Large intestine (tissue), 12 donors: ENCODE measurements at places on chromosomes 3 and 15.
A peak's percentile ranks its signal among the peaks of the same experiment; 100 is the strongest.

DNA sequence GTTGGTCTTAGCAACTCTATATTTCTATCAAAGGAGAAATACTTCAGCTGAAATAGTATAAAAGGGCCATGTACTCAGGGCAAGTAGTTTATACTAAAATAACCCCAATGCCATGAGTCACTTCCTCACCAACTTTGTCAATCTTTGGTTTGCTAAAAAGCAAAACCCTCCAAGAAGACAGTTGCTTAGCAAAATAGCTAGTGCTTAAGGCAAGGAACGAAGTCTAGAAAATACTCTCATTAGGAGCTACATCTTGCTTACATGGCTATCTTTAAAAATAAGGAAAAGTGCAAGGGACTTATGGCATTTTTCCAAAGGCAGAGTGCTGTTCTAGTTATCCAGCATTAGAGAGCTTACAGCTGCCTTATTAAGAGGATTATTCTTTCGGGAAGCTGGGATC is 28.4 kb downstream of the P3H2 start:
- DNase-seq: peak; percentile 9

- DNase-seq: no peak
These were observed 722 bp upstream of the CCDC50 start for GRCh38 chr3:191328383-191328961.

DNA sequence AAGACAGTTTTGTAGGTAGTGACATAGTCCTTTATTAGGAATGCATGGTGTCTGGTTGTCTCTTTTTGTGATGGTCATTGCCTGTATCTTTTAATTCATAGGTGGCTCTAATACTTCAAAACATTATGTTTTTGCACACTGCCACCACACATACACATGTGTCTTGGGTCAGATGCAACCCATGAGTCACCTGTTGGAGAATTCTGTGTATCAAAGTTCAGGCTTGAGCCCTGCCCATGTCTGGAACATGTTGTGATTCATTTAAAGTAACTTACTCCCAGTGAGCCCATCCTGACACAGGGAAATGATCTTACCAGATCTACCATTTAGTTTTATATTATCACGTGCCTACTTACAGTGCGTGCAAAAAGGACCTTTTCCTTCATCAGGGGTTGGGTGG is 142.7 kb downstream of the GHSR start:
- peak; percentile 91 for DNase-seq

- DNase-seq: no peak
These were observed 7.3 kb downstream of the TP63 start for GRCh38 chr3:189638276-189639031.

GRCh38 chr3:21435871-21436270 is 315.1 kb downstream of the ZNF385D start:
- no peak for DNase-seq

- no peak for DNase-seq
These were observed 76.2 kb downstream of the LARS2 start for GRCh38 chr3:45464336-45465170.

- no peak for DNase-seq
These were observed 94.3 kb downstream of the UACA start for GRCh38 chr15:70669006-70669602.

GRCh38 chr3:59316688-59317275 is 267.0 kb upstream of the CFAP20DC start:
- DNase-seq: no peak

DNA sequence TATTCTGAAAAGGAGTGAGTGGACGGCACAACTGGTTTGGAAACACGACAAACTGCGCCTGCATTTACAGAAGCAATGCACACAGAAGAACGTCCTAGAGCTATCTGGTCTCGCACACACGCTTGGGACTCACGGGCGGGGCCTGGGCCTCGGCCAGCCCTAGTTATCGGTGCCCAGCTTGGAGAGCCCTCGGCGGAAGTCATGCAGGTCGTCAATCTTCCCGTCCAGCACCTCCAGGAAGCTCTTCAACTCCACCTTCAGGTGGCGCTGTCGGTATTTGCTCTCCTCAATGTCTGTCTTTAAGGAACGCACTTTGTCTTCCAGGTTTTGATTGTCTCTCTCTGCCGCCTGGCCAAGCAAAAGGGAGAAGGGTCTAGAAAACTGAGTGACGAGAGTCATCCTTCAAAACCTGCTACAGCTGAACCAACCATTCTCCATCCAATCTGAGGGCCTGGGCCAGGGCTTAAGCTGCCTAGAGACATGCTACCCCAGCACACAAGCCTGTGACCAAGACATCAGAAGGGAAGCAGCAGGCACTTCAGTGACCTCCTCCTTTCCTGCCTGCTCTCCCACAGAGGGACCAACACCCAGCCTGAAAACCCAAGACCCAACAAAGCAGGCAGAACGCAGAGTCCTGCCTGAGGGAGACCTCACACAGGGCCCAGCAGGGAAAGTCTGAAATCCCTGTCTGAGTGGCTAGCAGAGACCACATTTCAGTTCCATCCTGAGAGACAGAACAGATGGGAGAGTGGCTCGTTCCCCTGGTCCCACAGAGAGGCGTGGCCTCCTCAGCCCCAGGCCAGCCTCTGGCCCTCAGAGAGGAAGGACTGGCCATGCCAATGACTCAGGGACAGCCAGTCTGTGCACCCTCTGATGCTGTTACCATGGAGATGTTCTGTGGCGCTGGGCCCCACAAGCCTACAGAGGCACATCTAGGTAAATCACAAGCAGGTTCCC is 40.4 kb downstream of the WHAMM start:
- DNase-seq: peak; percentile 85
